ENCODE measurements at places on chromosomes 1 and 21. TPM values are rescaled to one million over a fixed set of nuclear protein-coding genes. Genes with fewer than 3 reads are reported as not detected.

KRTAP13-2 gene
- not detected for total RNA-seq

LCE2A gene
- not detected for total RNA-seq

SHE gene
- total RNA-seq = not detected

DIP2A gene
- total RNA-seq = 14.3 TPM

TFAP2E gene
- total RNA-seq = 0.96 TPM

DNA sequence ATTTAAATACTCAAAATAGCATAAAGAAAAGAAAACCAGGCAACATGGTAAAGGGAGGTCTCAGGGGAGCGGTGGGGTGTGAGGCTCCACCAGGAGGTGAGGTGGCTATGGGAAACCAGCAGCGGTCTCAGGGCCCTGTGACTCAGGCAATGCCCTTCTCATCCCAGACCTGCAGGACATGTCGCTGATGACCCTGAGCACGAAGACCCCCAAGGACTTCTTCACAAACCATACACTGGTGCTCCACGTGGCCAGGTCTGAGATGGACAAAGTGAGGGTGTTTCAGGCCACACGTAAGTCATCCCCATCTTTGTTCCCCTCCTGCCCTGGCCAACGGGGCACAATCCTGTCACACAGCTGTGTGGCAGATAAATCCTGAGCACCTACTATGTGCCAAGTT, 31.5 kb downstream of the PADI4 start:
- DNase-seq = no peak

DNA sequence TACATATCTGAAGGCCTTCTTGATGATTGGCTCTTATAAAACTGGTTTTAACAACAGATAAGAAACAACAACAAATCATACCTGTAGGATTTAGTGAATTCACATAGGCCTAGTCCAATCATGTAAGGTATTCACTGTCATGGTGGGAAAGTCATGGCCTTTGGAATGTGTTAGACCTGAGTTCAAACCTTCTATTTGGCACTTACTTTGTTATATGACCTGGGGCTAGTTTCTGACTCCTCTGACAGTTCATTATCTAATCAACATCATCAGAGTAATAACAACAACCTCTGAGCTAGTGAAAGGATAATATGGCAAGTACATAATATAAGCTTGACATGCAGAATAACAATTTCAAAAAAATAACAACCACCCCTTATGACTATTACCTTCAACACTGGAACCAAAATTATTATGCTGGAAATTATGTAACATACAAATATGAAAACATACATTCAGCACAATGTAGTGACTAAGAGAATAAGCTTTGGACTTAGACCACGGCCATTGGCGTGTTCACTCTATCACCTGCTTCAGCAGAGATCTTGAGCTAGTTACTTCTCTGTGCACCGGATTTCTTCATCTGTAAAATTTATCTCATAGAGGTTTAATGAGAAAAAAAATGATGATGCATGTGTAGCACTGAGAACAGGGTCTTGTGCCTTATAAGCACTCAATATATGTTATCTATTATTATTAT, 597.6 kb downstream of the LMO4 start:
- DNase-seq = no peak

DNA sequence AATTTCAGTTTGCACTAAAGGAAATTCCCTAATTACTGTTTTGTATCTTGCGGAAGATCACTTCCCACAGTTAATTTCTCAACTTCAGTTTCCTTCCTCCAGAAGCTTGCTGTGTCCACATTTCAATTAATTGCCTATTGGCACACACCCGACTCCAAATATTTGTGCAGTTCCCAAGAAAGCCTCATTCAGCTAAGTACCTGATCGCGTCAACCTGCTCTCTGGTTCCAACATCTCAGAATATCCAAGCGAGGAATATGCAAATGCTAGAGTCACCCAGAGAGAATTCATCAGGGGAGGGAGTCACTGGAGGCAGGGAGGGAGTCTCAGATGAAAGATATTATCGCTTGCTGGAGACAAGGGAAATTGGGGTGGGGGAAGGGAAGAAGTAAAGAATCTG, 351.3 kb downstream of the RRAGC start:
- no peak for DNase-seq

DNA sequence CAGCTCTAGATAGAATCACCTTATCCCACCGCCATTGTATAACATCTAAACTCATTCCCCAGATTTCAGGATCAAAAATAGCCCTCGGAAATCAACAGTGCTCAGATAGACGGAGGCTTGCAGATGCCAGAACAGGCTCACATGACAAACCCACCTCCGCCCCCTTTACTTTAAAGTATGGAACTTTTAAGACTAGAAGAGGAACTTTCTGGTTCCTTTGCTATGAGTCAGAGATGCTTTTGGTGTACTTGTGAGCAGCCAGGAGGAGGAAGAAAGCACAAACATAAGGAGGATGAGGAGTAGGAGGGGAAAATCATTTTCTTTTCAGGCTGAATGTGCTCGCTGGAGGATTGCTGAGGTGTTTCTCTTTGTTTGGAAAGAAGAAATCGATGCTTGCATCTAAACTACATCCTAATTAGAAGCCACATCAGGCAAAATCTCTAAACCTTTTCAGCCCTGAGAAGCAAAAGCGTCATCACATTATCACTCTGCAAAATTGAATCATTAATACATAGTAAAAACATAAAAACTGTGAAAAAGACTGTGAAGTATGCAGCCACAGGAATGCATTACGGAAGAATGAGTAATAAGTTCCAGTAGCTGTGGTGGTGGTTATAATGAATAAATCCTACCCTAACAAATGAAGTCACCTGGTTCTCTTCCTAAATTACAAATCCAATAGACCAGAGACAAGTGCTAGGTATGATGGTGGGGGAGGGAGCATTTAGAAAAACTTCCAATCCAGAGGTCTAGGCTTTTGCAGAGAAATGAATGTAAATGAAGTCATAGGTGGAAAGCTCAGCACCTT, 251.3 kb downstream of the KCNH1 start:
- peak; percentile 77 for DNase-seq

DNA sequence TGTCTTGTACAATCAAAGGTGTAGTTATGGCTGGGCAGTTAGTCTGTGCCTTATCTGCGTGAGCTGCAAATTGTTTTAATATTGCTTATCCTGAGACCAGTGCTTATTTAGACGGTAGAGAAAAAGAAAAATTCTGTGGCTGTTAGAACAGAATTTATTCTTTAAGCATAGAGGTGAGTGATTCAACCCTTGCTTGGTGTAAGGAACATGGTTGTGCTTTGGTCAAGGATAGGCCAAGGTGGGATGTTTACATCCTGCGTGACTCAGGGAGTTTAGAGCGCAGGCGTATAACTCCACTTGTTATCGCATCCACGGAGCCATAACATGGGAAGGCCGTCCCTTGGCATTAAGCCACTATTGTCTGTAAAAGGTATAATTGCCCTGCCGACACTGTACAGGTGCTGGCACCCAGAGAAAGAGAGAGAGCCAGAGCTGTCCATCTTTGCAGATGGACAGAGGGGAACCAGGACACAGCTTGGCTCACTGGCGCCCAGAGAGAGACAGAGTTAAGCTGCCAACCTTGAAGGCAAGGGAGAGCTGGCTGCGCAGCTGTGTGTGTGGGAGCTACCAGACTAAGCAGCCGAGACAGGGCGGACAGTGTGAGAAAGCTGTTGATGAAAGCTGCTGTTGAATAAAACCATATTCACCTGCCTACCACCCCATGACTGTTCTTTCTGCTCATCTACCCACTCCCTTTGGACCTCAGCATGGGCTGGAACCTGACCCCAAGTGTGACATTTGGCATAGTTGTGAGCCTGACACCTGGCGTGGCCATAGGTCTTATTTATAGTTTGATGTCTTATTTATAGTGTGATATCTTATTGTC, 200.4 kb downstream of the DYRK1A start:
- no peak for DNase-seq

DNA sequence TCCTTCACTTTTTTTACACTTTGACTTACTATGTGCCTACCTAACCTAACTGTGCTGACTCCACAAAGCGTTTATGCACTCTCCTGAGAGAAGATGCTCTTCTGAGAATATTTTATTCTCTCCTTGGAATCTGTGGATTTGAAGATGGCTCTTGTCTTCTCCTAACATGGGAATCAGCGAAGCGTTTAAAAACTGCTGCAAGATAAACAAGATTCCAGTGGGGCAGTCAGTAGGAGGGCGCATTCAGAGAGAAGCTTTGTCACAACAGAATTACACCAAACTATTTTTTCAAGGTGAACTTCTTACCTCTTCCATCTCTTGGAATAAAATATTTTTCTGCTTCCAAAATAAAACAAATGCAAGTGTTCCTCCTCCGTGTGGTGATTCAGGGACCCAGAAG, 113.1 kb downstream of the FOXD2 start:
- DNase-seq = no peak

GRCh38 chr21:34148826-34149558, 75.6 kb downstream of the MRPS6 start:
- DNase-seq = no peak

All from RPMI7951 (cell line).